ENCODE measurements at places on chromosomes 12 and 14.
A peak's percentile ranks its signal among the peaks of the same experiment; 100 is the strongest.

DNA sequence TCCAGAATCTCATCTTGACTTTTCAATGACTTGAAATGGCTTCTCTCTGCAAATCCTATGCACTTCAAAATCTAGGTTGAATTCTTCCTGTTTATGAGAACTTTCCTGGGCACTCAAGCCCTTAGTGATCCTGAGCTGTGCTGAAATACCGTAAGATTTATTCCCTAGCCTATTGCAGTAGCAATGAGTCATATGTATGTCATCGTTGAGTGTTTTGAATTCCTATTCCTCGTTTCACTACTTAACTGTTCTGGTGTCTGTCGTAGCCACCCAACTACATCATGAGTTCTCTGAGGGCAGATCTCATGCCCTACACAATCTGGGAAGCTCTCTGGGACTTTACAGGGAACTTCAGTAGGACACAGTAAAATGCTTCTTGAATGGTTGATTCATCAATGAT lies 190.8 kb upstream of the TMEM132C start:
- DNase-seq, result no peak

- no peak for DNase-seq
Observed at GRCh38 chr14:37466003-37466622, 128.9 kb downstream of the FOXA1 start.

DNA sequence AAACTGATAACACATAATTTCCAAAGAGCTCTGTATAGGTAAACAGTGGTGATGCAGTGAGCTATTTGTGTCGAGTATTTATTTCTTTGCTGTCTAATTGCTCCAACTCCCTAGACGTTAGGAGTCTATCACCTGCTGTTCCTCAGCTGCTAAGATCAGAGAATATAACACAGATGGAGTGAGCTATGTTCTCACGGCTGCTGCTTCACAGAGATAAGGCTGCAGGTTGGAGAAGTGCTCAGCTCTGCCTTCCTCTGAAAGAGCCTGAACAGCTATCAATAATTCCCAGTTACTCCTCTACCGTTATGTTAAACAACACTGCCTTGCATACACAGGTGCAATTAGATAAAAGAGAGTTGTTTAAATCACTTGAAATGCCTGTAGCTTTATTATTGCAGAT lies 103.2 kb upstream of the MDGA2 start:
- peak; percentile 25 for DNase-seq

GRCh38 chr14:88488081-88488480 lies 66.7 kb downstream of the PTPN21 start:
- DNase-seq, result no peak

DNA sequence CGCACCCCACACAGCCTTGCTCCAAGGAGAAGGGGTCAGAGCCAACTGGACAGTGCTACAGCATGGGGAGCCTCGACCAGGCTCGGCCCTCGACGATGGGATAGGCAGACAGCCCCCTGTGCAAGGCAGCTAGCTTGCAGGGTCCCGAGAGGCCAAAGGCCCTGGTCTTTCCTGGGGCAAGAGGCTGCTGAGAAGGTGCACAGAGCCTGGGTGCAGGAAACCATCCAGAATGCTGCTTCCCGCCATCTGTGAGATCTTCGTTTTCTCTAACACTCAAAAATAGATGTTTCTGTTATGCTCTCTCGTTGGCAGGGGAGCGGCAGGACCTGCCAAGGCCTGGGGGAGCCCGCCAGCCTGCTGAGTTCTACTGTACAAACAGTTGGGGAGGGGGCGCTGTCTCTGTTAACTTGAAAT lies 168.0 kb upstream of the RTL1 start:
- DNase-seq, result no peak

- DNase-seq, result no peak
Observed at GRCh38 chr12:131280426-131280825, 326.7 kb downstream of the ADGRD1 start.

DNA sequence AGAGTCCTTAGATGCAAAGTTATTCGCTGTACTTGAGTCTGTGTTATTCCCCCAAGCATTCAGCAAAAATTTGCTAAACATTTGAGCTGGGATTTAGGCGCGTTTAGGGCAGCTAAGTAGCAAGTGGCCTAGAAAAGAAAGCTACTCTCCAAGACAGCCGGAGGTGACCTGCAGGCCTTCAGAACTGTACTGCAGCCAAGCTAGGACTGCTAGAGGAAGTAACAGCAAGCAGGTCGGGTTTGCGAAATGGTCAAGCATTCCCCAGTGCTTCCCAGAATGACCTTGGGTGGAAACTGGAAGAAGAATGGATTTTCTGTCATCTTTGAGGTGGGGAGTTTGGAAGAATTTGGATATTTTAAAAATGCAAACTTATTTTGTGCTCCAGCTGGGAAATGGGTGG lies 287.5 kb downstream of the FOXN3 start:
- no peak for DNase-seq

DNA sequence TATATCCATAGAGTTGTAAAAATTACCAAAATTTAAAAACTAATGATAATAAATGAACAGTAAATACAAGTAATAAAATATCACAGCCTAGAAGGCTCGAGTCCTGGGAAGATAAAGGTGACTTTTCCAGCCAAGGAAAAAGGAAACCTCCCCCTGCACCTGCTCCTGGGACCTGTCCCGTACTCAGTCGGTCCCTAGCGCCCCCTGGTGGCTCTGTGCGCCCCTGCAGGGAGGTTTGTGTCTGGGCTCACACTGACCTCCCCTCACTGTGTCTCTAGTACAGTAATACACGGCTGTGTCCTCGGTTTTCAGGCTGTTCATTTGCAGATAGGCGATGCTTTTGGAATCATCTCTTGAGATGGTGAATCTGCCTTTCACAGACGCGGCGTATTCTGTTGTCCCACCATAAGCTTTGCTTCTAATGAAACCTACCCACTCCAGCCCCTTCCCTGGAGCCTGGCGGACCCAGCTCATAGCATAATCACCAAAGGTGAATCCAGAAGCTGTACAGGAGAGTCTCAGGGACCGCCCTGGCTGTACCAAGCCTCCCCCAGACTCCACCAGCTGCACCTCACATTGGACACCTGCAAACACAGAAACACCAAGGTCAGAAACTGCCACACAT lies 1030.4 kb downstream of the TMEM121 start:
- no peak for DNase-seq

DNA sequence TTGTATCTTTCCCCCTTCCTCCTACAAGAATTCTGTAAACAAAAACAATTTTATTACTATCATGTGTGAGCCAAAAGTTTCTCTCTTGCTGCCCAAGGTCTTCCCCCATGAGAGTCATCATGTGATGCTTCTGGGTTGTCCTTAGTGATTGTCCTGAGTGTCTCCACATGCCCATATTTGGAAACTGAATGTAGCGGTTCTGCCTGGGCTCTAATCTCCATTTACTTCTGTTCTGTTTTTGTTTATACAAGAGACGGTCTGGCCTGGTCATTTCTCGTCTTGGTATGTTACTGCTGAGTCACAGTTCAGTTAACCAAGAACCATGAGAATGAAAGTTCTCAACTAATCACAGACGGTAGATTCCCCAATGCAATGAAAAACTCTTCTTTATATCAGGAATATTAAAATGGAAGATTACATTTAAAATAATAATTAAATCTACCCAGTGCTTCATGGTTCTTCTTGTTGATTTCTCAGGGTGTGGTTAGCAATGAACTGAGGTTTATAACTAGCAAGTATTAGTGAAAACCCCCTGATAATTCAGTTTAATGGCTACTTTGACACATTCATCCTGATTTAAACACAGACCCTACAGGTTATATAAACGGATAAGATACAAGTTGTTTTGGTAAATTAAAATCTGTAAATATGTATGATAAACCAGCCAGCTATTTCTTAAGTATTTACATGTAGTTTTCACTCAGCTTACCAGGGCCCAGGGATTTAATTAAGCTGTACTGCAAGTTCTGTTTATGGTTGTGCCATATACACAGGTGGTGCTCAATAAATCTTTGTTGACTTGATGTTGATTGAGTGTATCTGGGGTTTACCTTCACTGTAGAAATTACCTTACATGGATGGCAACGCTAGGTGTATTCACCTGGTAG lies 81.1 kb downstream of the PELI2 start:
- DNase-seq, result no peak

DNA sequence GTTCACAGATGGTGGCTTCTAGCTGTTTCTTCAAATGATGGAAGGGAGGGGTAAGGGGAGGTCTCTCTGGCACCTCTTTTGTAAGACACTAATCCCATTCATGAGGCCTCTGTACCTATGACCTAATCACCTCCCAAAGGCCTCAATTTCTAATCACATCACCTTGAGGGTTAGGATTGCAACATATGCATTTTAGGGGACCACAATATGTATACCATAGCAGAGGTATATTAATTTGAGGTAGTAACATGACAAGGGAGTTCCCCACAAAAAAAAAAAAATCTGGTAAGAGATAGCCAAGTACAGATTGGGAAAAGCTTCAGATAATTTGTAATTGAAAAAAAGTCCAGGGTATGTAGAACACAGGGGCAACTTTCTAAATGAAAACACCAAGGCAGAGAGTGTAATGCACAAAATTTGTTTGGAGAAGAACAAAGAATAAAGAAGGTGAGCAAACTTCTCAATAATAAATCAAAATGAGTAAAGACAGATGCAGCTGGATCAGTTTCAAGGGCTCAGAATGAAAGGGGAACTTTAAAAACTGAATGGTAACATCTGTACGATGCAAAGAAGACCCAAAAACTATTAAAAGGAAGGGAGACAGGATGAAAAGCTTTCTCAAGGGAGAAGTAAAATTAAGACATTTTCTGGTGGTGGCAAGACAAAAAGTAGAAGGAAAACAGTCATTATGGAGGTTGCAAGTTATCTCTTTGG lies 125.5 kb upstream of the DCN start:
- DNase-seq, result no peak

DNA sequence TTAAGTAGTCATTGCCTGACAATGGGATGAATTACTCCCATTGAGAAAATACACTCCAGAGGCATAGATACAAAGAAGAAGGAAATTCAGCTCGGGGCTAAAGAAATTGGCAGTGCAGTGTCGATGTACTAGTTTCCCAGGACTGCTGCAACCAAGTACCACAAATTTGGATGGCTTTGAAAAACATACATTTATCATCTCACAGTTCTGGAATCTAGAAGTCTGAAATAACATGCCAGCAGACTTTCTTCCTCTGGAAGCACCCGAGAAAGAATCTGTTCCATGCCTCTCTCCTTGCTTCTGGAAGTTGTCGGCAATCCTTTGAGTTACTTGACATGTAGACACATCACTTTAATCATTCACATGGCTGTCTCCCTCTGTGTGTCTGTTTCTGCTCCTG lies 101.9 kb downstream of the TMTC3 start:
- no peak for DNase-seq

DNA sequence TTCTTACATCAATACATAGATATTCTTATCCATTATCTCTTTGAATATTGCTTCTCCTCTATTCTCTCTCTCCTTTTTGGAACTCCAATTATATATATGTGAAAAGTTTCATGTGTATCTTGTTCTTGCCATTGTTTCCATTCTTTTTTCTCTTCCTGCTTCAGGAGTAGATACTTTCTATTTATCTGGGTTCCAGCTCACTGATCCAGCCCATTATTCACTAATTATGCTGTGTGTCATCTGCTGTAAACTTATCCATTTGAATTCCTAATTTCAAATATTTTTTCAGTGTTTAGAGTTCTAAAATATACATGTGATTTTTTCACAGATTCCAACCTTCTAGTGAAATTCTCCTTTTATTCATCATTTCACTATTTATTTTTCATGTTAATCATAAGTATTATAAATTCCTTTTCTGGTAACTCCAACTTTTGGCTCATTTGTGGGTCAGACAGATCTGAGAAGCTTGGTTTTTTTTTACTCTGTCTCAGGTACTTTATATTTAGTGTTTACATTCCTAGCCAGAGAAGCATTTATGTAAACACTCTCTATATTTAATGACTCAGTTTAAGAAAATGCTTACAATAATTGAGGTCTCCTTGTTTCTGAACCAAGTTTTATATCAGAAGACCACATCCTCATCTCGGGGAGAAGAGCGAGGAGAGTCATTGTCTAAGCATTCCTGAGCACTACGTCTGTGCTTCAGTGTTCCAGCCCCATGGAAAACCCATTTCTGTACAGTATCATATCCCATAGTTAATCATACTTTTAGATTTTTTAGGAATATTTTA lies 15.9 kb upstream of the AMIGO2 start:
- no peak for DNase-seq

- no peak for DNase-seq
Observed at GRCh38 chr12:69196302-69197288, 42.8 kb upstream of the CPSF6 start.

DNA sequence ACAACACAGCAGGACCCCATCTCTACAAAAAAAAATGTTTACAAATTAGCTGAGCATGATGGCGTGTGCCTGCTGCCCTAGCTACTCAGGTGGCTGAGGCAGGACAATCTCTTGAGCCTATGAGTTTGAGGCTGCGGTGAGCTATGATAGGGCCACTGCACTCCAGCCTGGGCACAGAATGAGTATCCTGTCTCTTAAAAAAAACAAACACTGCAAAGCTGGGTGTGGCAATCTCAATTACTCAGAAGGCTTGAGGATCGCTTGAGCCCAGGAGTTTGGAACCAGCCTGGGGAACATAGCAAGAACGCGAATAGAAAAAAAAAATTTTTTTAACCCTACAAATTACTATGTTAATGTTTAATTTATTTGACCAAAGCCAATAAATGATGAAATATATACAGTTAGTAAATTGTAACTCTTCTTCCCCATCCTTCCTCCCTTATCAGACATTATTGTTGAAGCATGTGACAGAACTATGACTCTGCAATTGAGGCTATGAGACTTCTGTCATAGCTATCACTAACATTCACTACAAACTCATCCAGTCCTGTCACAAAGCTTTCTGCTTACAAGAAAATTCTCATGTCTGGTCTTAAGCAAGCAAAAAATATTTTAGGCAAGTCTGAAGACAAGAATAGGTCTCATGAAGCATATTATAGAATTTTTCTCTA lies 9.8 kb downstream of the BTBD7 start:
- DNase-seq, result no peak

DNA sequence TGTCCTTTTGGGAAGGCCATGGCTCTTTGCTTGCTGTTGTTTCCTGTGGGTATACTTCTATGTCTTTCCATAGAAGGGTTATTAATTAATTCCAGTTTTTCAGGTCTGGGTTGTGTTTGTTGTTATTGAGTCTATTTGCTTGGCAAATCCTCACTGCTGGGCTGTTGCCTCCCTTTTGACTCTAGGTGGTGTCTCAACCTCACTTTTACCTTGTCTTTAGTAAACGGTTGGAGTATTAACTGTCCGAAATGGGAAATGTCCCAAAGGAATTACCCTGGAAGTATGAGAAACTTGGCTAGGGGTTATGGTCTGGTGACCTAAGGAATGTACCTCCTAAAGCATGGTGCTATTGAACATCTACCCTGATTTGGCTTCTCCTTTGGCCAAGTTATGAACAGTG lies 16.7 kb downstream of the PRH1 start:
- no peak for DNase-seq

DNA sequence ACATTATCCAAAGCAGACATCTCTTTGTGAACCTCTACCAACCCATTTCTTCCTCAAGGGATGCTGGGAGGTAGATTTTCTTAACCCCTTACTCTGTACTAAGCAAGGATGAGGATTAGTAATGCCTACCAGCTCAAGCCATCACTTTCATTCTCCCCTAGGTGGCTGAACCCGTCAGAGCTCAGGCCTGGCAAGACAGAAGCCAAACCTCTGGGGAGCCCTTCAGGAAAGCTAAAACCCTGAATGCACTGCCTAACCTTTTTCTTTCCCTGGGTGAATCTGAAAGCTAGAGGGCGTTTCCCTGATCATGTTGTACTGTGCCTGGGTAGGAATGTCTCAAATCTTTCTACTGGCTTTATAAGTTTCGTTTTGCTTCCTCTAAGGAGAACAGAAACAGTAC lies 617.3 kb downstream of the RPL10L start:
- no peak for DNase-seq

- no peak for DNase-seq
Observed at GRCh38 chr14:49770212-49770817, 2.4 kb downstream of the KLHDC2 start.

- DNase-seq, result no peak
Observed at GRCh38 chr14:102471921-102472790, 37.4 kb downstream of the ANKRD9 start.

Measured in NCI-H2081 treated with DMSO at 0.1 percent for 48 hours (cell line).